Stimulated activated CD8-positive, alpha-beta memory T cell treated with anti-CD3 and anti-CD28 coated beads, Interleukin-15, amount 100 ng/mL, for 24 hours (primary cell): ENCODE measurements at places on chromosomes 2 and 18.

- no peak for DNase-seq
Observed at GRCh38 chr2:177024765-177025164, 187.8 kb upstream of the HNRNPA3 start.

DNA sequence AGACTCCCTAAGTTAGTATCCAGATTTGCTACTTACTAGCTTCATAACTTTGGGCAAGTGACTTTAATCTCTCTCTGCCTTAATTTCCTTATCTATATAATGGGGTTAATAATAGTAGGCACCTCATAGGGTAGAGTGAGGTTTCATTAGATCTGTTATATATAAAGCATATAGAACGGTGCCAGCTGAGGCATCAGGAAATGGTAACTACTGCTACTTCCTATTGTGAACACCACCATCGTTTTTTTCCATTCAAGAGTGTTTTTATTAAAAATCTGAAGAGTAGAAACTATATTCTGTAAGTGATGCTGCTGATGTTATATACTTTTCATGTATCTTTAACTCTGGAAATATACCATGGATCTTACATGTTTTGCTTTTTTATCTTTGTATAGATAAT lies 44.3 kb downstream of the MALT1 start:
- no peak for DNase-seq

DNA sequence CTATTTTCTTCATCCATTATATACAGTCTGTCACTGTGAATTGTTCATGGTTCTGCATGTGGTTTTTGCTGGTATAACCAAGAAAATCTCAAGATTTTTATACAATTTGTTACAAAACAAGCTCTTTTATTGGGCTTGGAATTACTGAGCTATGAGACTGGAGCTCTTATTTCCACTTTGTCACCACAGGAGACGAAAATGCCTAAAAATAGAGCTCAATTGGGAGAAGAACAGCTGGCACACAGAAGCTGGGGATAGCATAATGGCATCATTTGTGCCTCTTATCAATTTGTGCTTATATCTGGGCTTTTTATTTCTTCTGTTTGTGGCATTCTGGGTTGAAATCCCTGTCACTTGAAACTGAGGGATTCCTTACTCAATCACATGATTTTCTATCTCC lies 219.1 kb downstream of the CALCRL start:
- DNase-seq, result no peak

DNA sequence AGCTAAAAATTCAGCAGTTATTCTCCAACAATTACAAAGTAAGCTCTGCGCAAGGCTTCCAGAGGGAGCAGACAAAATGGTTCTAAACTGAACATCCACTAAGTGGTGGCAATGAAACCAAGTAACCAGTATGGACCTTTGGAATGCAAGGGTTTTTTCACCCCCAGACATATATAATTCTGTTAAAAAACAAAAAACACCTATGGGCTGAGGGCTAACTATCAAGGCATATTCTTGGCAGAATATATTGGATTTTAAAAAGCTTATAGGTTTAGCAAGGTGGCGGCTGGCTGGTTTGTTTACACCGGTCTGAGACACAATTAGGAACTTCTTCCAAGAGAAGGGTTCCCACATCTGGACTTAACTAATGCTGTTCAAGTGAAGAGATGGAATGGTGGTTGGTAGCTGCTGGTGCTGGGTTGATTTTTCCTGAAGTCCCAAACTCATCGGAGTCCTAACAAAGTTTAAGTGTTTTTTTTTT lies 2.8 kb downstream of the ZFP36L2 start:
- no peak for DNase-seq

DNA sequence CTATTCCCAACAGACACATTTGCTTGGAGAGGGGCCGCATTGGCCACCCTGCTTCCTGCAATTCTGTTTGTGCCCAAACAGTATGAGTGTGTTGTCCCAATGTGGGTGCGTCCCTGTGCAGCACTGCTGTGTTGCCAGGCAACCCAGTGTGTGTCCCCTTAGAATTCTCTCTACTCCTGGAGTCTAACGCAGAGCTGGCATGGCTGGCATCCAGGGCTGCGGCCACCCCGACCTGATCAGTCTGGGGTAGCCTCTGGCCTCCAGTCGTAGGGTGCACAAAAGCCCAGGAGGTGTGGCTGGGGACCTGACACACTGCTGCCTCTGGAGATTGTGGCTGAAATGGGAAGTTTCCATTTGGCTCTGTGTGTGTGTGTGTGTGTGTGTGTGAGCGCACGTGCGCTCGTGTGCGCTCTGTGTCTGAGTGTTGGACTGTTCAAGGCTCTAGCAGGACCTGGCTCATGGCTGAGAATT lies 48.0 kb downstream of the TEX44 start:
- DNase-seq, result no peak

DNA sequence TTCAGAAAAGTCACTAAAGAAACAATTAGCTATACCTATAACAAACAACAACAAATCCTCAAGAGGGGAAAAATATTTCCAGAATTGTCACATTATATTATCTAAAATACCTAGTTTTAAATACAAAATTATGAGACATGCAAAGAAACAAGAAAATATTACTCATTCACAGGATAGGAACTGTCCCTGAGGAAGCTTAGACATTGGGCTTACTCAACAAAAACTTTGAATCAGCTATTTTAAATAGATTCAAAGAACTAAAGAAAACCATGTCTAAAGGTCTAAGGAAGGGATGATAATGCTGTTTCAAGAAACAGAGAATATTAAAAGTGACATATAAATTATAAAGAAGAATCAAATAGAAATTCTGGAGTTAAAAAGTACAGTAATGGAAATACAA lies 131.9 kb upstream of the ZNF516 start:
- DNase-seq, result no peak

- DNase-seq, result no peak
Observed at GRCh38 chr18:59941331-59941730, 41.5 kb downstream of the PMAIP1 start.

GRCh38 chr2:3399381-3399780 lies 19.9 kb downstream of the TRAPPC12 start:
- DNase-seq, result no peak

DNA sequence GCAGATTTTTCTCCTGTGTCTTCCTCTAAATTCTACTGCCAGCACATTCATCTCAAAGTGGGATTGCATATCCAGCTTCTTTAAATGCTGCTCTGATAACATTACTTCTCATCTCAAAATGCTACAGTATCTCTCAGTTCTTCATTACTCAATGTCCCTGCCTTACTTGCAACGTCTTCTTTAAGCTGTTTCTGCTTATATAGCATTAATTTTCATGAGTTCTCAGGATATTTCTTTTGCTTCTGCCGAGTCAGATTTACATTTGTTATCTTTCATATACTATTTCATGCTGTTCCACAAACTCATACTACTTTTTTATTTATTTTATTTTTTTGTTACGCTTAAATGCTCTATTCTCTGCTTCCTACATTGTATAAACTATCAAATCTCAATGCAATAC lies 1223.5 kb upstream of the FAM98A start:
- no peak for DNase-seq

- DNase-seq, result no peak
Observed at GRCh38 chr2:181613241-181613640, 43.7 kb downstream of the CERKL start.

- no peak for DNase-seq
Observed at GRCh38 chr2:28616396-28616999, 120.6 kb downstream of the PLB1 start.
